ENCODE measurements at places on chromosomes 7 and 10.

GRCh38 chr7:116408166-116408565 lies 91.4 kb upstream of the CAV2 start:
- no peak for DNase-seq

GRCh38 chr7:129780974-129781927 lies 169.7 kb downstream of the NRF1 start:
- peak; percentile 20 for DNase-seq

DNA sequence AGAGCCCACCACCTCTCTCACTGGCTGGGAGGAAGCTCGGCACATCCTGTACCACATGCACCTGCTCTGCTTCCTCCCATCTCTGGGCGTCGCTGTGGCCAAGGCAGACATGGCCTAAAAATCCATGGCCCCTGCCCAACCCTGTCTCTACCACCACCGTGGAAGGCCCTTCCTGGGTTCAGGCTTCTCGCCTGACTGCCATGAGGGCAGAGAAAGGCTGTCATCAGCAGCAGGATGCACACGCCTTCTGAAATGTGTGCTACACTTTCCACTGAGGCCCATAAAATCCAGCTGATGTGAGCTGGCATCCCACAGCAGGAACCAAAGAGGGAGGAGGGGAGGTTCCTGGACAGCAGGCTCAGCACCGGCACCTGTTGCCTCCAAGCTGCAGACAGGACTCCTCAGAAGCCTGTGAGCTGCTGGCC lies 93.4 kb downstream of the PTPRN2 start:
- no peak for DNase-seq

- peak; percentile 48 for DNase-seq
Measured at GRCh38 chr10:51700228-51700817, 928 bp upstream of the CSTF2T start.

GRCh38 chr10:31644931-31645633 lies 283.5 kb downstream of the ARHGAP12 start:
- no peak for DNase-seq

GRCh38 chr10:110268442-110268841 lies 36.3 kb downstream of the SMNDC1 start:
- DNase-seq = no peak

- no peak for DNase-seq
Measured at GRCh38 chr10:95026461-95026860, 42.8 kb downstream of the CYP2C8 start.

GRCh38 chr10:8061274-8062211 lies 7.1 kb downstream of the GATA3 start:
- no peak for DNase-seq

Data from DMS153 (cell line).